ENCODE measurements at places on chromosomes 1 and 21.

- no peak for DNase-seq
Measured at GRCh38 chr21:15022608-15023261, 42.1 kb downstream of the NRIP1 start.

GRCh38 chr1:34924759-34925555 lies 4.5 kb downstream of the DLGAP3 start:
- peak; percentile 69 for DNase-seq

GRCh38 chr1:12539320-12539704 lies 78.7 kb downstream of the DHRS3 start:
- no peak for DNase-seq

- DNase-seq = no peak
Measured at GRCh38 chr1:222829868-222830267, 15.0 kb downstream of the DISP1 start.

DNA sequence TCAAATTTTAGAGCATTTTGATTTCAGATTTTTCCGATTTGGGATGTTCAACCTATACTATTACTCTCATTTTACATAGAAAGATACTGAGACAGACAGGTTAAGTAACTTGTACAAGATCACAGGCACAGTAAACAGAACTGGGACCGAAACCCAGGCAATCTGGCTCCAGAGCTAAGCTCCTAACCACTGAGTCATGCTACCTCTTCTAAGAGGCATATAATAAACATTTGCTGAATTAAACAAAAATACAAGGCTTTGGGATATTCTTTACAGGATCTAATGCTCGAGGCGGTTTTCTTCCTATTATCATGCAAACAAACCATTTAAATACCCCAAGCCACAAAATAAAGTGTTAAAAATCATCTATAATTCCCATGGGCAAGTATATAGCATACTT lies 50.3 kb downstream of the MCOLN2 start:
- no peak for DNase-seq

GRCh38 chr1:171814692-171815091 lies 26.6 kb upstream of the DNM3 start:
- DNase-seq = no peak

DNA sequence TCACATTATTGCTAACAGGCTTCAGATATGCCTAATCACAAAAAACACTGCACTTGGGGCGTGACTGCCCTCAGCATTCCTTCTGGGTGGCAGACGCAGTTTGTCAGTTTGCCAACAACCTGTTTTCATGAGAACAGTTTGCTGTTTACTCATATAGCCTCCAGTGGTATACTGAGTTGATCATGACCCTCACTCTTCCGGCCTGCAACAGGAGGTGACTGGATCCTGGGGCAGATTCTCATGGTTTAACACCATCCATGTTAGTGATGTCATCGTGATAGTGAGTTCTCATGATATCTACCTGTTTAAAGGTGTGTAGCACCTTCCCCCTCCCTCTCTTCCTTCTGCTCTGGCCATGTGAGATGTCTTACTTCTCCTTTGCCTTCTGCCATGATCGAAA lies 555.2 kb downstream of the PLPP3 start:
- DNase-seq = no peak

- DNase-seq = no peak
Measured at GRCh38 chr1:26483980-26484379, 11.7 kb downstream of the HMGN2 start.

DNA sequence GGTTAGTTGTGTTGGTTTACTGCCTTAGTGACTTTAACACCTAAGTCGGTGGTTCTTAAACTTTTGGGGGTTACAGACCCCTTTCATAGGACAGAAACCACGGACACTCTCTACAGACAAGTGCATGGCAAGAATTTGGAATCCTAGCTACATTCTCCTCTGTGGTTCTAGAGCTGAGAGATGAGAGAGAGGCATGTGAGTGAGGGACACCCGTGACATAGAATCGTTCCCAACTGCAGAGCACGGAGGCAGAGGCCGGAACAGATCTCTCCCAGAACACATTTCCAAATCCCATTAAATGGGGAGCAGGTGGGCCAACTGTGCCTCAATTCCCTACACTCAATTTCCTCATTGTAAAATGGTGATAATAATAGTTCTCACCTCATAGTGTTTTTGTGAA lies 60.7 kb downstream of the DAB1 start:
- DNase-seq = no peak

GRCh38 chr1:25568090-25568833 lies 24.9 kb downstream of the LDLRAP1 start:
- no peak for DNase-seq

- DNase-seq = no peak
Measured at GRCh38 chr1:95287081-95287480, 53.1 kb downstream of the RWDD3 start.

DNA sequence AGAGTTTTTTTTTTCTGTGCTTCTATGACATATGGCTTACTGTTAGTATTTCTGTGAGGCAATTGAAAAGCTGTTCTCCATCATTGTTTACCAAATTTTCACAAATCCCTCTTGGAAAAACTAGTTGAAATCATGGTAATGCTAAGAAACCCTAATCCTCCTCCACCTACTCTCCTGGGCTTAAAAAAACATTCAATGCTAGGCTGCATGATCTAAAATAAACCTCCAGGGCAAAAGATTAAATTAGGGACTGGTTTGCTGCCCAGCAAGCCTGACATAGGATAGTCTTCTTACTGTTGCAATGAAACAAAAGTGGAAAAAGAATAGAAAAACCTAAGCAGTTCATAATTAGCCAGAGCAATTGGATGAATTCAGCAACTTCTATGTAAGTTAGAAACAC lies 16.1 kb downstream of the C1orf52 start:
- DNase-seq = no peak

GRCh38 chr1:170001266-170001665 lies 73.2 kb downstream of the KIFAP3 start:
- no peak for DNase-seq

- peak; percentile 31 for DNase-seq
Measured at GRCh38 chr21:45286671-45287437, 841 bp downstream of the POFUT2 start.

DNA sequence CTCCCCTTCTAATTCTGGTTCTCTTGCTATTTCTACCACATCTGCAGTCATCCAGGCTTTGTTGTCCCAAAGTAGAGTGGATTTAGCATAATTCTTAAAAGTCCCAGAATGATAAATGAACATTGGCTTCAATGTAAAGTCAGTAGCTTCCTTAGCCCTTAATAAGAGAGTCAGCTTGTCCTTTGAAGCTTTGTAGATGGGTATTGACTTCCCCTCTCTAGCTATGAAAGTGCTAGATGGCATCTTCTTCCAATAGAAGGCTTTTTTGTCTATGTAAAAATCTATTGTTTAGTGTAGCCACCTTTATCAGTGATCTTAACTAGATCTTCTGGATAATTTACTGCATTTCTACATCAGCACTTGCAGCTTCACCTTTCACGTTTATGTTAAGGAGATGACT lies 181.4 kb upstream of the B3GALT2 start:
- DNase-seq = no peak

DNA sequence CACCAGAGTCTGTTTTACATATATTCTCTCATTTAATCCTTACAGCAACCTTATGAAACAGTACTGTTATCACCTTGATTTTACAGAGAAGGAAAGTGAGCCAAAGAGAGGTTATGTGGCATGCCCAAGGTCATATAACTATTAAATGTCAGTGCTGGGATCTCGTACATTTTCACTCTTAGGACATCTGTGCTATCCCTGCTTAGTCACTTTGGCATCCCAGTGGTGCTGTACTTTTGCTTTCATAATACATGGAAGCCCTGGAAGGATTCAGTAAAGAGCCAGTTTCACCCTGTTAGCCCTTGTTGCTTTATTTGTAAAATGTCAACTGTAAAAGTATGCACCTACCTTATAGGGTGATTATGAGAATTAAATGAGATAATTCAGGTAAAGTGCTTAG lies 104.4 kb downstream of the NFIA start:
- no peak for DNase-seq

DNA sequence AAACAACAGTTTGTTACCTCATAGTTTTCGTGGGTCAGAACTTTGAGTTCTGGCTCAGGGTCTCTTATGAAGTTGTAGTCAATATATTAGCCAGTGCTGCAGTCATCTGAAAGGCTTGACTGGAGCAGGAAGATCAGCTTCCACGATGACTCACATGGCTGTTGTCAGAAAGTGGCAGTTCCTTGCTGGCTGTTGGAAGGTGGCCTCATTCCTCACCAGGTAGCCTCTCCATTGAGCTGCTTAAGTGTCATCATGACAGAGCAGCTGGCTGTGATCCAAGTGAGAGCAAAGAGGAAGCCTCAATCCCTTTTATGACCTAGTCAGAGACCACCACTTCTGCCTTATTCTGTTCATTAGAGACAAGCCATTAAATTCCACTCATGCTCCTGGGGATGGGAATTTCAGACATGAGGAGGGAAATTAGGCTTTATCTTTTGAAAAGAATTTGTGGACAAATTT lies 5.6 kb downstream of the OSBPL9 start:
- DNase-seq = no peak

DNA sequence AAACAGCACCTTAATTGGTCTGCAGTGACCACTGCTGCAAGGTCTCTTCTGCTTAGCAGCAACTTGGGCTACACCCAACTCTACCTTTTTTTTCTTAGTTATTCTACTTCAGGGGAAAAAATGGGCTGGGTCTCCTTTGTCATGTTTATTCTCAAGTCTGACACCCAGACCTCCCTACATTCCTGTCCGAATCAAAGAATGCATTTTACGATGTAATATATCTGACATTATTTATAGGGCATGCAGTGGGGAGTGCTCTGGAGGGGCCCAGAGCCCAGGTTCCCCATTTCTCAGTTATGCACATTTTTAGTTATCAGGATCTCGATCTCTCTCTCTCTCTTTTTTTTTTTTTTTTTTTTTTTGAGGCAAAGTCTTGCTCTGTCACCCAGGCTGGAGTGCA lies 50.5 kb downstream of the OPTC start:
- no peak for DNase-seq

DNA sequence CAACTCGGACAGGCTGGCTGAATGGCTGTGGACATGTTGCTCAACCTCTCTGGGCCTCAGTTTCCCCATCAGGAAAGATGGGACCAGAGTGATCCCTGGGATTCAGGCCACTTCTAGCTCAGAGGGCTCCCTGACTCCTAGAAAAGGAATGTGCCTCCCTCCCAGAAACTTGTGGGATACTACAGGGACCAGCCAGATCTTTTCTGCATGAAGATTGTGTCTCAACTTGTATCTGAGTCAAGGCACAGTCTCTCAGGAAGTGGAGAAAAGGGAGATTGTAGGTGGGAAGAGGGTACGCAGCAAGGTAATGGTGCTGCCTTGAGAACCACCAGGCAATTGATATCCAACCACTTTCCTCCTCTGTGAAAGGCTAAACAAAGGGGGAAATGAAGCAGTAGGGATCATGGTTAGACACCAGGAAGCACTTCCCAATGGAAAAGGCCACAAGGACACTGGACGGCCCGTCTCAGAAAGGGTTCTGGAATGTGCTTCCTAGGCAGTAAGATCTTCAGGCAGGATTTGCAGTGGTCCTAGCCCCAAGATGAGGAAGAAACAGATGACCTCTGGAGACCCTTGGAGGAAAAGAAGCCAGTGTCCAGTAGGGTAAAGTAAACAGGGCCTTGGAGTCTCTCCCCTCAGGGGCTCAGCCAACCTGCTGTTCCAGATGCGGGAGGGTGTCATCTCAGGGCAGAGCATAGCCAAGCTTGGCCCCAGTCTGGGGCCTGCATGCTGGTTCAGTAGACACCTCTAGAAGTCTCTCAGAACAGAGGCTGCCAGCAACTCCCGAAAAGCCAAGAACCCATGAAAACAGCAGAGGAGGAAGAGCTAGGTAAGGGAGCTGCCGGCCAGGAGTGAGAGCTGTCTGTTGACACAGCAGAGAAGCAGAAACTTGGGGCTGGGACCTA lies 16.8 kb downstream of the IFFO2 start:
- DNase-seq = no peak

GRCh38 chr1:32274646-32275340 lies 17.1 kb upstream of the HDAC1 start:
- DNase-seq = peak; percentile 43

DNA sequence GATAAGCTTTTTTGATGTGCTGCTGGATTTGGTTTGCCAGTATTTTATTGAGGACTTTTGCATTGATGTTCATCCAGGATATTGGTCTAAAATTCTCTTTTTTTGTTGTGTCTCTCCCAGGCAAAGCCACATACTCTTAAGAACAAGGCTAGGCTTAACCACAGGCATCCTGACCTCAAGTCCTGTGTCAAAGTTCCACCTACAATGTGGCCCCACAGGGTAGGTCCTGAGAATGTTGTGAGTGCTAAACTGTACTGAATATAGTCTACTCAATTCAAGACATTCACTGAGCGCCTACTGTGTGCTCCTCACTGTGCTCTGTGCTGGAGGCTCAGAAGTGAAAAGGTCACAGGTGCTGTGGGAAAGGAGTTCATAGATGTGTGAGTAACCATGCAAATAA lies 20.6 kb downstream of the DDAH1 start:
- no peak for DNase-seq

DNA sequence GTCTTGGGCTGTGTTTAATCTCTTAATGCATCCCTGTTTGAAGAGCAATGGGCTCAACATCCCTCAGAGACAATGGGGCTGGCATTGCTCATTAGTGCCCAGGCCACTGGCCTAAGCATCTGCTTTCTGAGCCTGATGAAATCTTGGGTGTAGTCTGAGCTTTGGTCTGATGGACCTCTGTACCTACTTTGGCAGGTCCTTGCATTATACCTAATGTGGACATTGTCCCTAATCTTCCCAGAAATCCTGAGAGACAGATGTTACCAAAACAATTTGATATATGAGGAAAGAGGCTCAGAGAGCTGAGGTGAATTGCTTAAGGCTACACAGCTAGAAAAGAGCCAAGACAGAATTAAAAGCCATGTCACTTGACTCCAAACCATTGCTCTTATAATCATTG lies 95.0 kb downstream of the PTPRU start:
- DNase-seq = no peak

DNA sequence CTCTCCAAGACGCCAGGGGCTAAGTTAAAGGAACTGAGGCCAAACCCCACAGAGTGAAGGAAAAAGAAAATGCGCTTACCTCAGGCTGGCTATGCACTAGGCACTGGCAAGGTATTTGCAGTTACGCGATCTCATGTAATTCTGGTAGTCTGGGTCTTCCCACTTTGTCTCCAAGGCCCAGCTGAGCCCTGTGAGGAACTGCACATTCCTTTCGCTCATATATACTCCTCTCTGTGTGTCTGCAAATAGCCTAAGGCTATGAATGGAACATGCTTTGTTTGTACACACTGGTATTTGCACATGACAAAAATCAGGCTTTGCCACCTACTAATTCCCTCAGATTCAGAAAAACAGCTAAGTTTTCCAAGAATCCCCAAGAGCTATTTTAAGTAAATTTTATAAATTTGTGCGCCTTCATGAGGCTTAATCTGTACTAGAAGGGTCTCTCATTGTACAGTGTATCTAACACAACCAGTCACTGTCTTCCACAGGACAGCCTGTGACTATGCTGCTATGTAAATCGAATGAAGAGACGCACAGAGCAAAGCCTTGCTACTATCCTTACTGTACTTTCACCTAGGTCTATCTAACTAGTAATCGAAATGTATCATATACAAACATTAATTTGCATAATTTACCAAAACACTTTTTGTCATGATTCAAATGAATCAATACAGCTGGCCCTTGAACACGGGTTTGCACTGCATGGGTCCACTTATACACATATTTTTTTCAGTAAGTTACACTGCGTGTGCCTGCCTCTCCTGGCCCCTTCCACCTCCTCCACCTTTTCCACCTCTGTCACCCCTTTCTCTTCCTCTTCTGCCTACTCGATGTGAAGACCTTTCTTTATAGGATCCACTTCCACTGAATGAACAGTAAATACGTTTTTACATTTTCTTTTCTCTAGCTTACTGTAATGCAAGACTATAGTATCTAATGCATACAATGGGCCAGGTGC lies 87.0 kb downstream of the SIPA1L2 start:
- DNase-seq = no peak
